ENCODE measurements at places on chromosomes 3 and 15. TPM values are rescaled to one million over a fixed set of nuclear protein-coding genes. Genes with fewer than 3 reads are reported as not detected.

DNA sequence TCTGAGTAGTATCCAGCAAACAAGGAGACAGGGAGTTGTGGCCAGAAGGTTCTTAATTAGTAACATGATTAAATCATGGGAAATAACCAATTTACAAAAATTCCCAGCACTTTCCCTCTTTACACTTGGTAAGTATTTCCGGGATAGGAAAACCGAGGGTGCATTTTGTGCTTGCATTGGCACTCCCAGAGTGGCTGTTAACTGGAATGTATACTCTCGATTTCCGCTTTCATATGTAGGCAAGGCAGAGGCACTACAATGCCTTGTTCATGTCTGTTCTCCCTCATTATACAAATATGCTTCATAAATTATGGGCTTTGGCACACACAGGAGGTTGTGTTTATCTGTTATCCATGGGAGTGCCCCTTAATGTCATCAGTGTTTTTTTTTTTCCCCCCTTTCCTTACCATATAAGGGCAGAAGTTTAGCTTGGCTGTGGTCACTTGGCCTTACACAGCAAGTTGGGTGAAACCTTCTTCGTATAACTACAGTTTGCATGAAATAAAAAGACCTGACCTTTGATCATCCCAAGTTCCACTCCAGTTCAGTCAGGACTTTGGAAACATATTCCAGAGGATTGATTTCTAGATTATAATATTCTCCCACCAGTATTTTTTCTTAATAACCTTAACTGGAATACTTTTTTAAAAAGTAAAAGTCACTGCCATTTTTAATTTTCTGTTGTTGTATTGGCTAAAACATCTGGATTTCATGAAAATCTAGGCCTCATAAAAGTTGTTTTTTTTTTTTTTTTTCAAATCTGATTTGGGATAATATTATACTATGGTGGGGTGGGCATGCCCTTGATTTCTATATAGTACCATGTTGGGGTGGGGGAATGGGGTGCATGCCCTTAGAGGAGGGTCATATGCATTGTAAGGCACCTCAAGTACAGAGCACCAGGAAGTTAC is 8.9 kb downstream of the TPM1 start:
- no peak overlapping the region for H3K4me3 ChIP-seq
- DNase-seq, result no peak
- peak overlapping the region; percentile 79 for H3K27ac ChIP-seq
- no peaks in the 10 kb centered on the region for H3K36me3 ChIP-seq
- peaks cover 66% of the 10 kb centered on the region for H3K4me1 ChIP-seq
- H3K27me3 ChIP-seq, result no peaks in the 10 kb centered on the region

GRCh38 chr3:134944429-134944828 is 149.4 kb downstream of the EPHB1 start:
- no peaks in the 10 kb centered on the region for H3K27me3 ChIP-seq
- no peak overlapping the region for H3K27ac ChIP-seq
- DNase-seq, result no peak
- H3K4me3 ChIP-seq, result no peak overlapping the region
- H3K36me3 ChIP-seq, result no peaks in the 10 kb centered on the region

DNA sequence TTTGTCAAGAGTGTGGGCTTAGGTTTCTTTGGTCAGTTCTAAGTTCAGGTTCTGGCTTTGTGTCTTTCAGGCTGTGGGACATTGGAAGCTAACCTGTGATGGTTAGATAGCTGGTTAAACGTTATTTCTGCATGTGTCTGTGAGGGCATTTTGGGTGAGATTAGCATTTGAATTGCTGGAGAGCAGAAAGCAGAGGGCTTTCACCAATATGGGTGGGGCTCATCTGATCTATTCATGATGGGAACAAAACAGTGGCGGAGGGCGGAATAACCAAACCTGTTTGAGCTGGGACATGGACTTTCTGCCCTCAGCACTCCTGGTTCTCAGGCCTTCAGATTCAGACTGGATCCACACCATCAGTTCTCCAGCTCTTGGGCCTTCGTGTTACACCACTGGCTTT is 195.4 kb downstream of the KLF13 start:
- DNase-seq, result no peak
- H3K4me1 ChIP-seq, result no peaks in the 10 kb centered on the region
- no peak overlapping the region for H3K4me3 ChIP-seq
- no peaks in the 10 kb centered on the region for H3K36me3 ChIP-seq
- H3K27ac ChIP-seq, result no peak overlapping the region
- H3K27me3 ChIP-seq, result no peaks in the 10 kb centered on the region

- H3K4me1 ChIP-seq, result peaks cover 28% of the 10 kb centered on the region
- no peak for DNase-seq
- no peaks in the 10 kb centered on the region for H3K27me3 ChIP-seq
- H3K4me3 ChIP-seq, result no peak overlapping the region
- 0 out of 2 replicates have a peak, but pooled peaks cover 2% of the 10 kb centered on the region for H3K36me3 ChIP-seq
These were observed 100.2 kb downstream of the CGNL1 start for GRCh38 chr15:57476533-57476975.

DNA sequence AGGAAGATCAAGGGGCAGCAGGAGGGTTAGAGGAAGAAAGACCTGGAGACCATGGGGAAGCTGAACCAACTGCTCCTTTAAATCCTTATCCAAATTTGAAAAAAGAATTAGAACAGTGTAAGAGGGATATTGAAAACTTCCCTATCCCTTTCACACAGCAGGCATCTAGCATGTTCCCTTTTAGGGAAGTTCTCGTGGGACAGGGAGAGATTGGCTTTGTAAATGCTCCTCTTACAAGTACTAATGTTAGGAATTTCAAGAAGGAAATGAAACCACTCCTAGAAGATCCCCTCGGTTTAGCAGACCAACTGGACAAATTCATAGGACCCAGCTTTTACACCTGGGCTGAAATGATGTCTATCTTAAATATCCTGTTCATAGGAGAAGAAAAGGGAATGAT is 41.5 kb downstream of the PPCDC start:
- no peak overlapping the region for H3K4me3 ChIP-seq
- H3K4me1 ChIP-seq, result peaks cover 68% of the 10 kb centered on the region
- H3K36me3 ChIP-seq, result no peaks in the 10 kb centered on the region
- peak overlapping the region; percentile 92 for H3K27ac ChIP-seq
- no peaks in the 10 kb centered on the region for H3K27me3 ChIP-seq

DNA sequence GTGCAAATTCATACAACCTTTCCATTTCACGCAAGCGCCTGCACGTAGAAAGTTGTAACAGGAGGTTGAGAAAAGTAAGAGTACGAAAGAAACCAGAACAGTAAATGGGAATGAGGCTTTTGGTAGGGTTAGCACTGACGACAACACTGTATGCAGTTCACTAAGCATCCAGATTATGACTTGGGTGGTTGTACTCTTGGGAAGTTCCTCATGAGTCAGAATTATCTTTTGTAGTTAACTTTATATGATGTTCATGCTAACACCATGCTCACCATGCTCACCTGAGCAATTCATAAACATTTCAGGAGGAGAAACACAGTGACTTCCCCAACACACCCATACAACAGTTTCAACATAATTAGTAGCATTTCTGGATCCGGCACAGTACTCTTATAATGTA is 3.0 kb upstream of the LPP start:
- no peak overlapping the region for H3K27ac ChIP-seq
- no peaks in the 10 kb centered on the region for H3K36me3 ChIP-seq
- DNase-seq, result no peak
- no peak overlapping the region for H3K4me3 ChIP-seq
- peaks cover 41% of the 10 kb centered on the region for H3K4me1 ChIP-seq
- H3K27me3 ChIP-seq, result no peaks in the 10 kb centered on the region

DNA sequence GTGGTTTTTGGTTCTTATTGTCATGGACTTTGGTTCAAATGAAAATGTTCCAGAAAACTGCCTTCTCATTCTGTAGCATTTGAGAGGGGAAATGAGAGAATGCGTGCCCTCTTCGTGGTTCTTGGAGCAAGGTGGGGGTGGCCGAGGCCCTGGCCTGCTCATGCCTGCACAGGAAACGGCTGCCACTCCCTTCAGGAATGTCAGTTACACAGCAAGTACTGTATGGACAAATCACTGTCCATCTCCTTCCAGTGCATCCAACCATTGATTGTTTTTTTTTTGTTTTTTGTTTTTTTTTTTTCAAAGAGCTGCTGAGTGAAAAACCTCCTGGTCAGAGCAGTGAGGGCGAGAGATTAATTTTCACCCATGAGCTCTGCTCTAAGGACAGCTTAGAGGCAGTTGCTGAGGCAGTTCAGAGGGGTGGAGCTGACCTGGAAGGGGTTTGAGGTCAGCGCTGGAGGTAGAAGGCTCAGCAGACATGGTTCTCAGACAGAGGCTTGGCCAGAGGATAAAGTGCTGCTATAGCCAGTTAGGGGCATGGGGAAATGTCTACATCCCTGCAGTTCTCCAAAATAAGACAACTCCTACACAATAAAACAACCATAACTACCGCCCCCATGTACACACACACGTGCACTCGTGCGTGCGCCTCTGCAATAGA is 20.2 kb upstream of the KIF23 start:
- H3K36me3 ChIP-seq, result no peaks in the 10 kb centered on the region
- no peak overlapping the region for H3K4me3 ChIP-seq
- H3K4me1 ChIP-seq, result peaks cover 14% of the 10 kb centered on the region
- H3K27me3 ChIP-seq, result no peaks in the 10 kb centered on the region
- no peak overlapping the region for H3K27ac ChIP-seq

- peaks cover 39% of the 10 kb centered on the region for H3K4me1 ChIP-seq
- peak overlapping the region; percentile 29 for H3K27ac ChIP-seq
- no peaks in the 10 kb centered on the region for H3K36me3 ChIP-seq
- no peak overlapping the region for H3K4me3 ChIP-seq
- H3K27me3 ChIP-seq, result no peaks in the 10 kb centered on the region
These were observed 3.4 kb upstream of the TPM1 start for GRCh38 chr15:63038926-63039673.

Gene MAP6D1
- 5.1 TPM for total RNA-seq

DNA sequence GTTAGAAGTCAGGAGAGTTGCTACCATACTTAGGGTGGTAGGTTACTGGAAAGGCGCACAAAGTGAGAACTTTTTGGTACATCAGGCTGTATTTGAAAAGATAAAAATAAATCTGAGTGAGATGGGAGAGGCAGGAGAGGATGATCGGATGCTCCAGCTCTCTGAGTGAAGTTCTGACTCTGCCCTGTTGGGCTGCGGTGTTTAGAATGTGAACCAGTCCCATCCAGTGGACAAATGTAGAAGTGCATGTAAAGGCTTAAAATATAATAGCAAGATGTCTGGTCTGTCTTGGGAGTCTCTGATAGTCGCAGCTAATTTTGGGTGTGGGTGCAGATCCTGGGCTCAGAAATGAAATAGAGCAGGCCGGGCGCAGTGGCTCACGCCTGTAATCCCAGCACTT is 30.4 kb downstream of the ACKR2 start:
- no peaks in the 10 kb centered on the region for H3K36me3 ChIP-seq
- H3K4me1 ChIP-seq, result no peaks in the 10 kb centered on the region
- no peak overlapping the region for H3K4me3 ChIP-seq

DNA sequence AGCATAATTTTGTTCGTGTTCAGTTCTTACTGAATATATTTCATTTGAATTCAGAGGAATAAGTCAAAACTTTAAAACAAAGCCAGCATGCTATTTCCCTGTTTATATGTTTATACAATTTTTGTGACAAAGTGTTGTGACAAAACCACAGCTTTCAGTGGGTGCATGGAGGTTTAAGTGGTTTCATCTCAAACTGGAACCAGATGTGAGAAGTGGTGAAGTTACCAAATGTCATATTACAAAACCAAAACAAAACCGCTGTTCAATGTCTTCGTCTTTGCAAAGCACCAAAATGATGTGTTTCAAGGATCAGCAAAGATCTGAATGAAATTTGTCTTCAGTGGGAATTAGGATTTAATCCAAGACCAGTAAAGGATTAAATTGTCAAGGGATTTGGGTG is 59.3 kb upstream of the OSTN start:
- no peaks in the 10 kb centered on the region for H3K4me1 ChIP-seq
- no peak for DNase-seq
- H3K27ac ChIP-seq, result no peak overlapping the region
- no peaks in the 10 kb centered on the region for H3K27me3 ChIP-seq
- H3K4me3 ChIP-seq, result no peak overlapping the region

DNA sequence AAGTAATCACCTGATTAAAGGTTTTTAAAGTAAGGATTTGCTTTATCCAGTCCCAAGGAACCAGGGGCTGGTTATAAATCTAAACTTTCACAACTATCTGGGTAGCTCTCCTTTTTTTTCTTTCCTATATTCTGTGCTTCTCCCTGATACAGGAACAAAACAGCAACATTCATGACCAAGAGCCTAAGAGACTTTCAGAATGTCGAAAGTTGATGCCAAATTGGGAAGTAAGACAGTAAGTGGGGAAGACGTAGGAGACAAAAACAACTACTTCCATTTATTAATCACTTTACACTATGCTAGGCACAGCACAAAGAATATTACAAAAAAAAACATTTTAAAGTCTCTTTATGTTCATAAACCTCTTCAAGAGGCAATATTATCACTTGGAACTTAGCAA is 211.6 kb downstream of the MAGI1 start:
- DNase-seq, result no peak
- H3K36me3 ChIP-seq, result no peaks in the 10 kb centered on the region
- H3K27me3 ChIP-seq, result no peaks in the 10 kb centered on the region
- H3K4me3 ChIP-seq, result no peak overlapping the region

Gene TPRG1
- total RNA-seq, result 1.5 TPM

- no peaks in the 10 kb centered on the region for H3K27me3 ChIP-seq
- peak within 1 kb of the TSS; percentile 64 for H3K4me3 ChIP-seq
- no peaks in the 10 kb centered on the region for H3K4me1 ChIP-seq
- no peak within 1 kb of the TSS for H3K27ac ChIP-seq
These were observed at the start of gene SLC6A20 for GRCh38 chr3:45795882-45796765. TSS of gene SLC6A20 (minus strand) at chr3:45796536. CDS start at chr3:45796419, 117 bp downstream.

DNA sequence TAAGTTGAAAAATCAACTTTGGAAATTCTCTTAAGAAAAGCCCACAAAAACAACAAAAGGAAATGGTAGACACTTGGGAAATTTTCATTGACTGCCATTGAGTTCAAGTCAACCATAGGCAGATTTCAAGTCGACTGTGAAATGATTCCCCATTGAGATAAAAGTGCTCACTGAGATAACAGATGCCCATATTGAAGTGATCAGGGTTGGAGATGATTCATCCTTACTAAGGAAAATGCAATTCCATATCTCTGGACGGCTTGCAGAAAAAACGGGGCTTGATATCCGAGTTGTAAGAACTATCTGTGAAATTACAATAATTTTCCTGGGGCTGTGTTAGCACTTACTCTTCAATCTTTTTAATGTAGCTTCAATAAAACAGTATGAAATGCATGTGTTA is 373.1 kb upstream of the THRB start:
- no peak overlapping the region for H3K4me3 ChIP-seq
- H3K36me3 ChIP-seq, result no peaks in the 10 kb centered on the region
- no peak overlapping the region for H3K27ac ChIP-seq
- no peaks in the 10 kb centered on the region for H3K27me3 ChIP-seq

Gene TTBK2
- 10.1 TPM for total RNA-seq

GRCh38 chr3:14301558-14301957 is 100.8 kb upstream of the SLC6A6 start:
- DNase-seq, result peak; percentile 60
- H3K27ac ChIP-seq, result peak overlapping the region; percentile 43
- H3K4me1 ChIP-seq, result peaks cover 47% of the 10 kb centered on the region

Gene OIP5
- 23.4 TPM for total RNA-seq

- no peaks in the 10 kb centered on the region for H3K4me1 ChIP-seq
- no peaks in the 10 kb centered on the region for H3K36me3 ChIP-seq
- H3K27me3 ChIP-seq, result no peaks in the 10 kb centered on the region
- DNase-seq, result no peak
These were observed 53.9 kb downstream of the CRTC3 start for GRCh38 chr15:90583471-90584252.

Gene ADAMTS17
- 1.5 TPM for total RNA-seq

Gene KLHL6
- not detected for total RNA-seq

- no peaks in the 10 kb centered on the region for H3K36me3 ChIP-seq
- DNase-seq, result no peak
- H3K27me3 ChIP-seq, result no peaks in the 10 kb centered on the region
- H3K4me3 ChIP-seq, result no peak overlapping the region
These were observed 37.0 kb downstream of the VPS8 start for GRCh38 chr3:184848934-184849333.

Gene HTD2
- 13.2 TPM for total RNA-seq

Gene SECISBP2L
- total RNA-seq, result 27.9 TPM

- no peak for DNase-seq
- H3K4me1 ChIP-seq, result no peaks in the 10 kb centered on the region
- no peaks in the 10 kb centered on the region for H3K27me3 ChIP-seq
- H3K27ac ChIP-seq, result no peak overlapping the region
- no peaks in the 10 kb centered on the region for H3K36me3 ChIP-seq
These were observed 280.9 kb upstream of the KCNMB2 start for GRCh38 chr3:178255315-178255714.

Data from Caco-2 (cell line).